GM12878 (cell line): ENCODE measurements at places on chromosomes 11 and 22. TPM values are rescaled to one million over a fixed set of nuclear protein-coding genes. Genes with fewer than 3 reads are reported as not detected.
A peak's percentile ranks its signal among the peaks of the same experiment; 100 is the strongest.

- DNase-seq = no peak
Observed at GRCh38 chr11:100716838-100717237, 29.8 kb downstream of the ARHGAP42 start.

DNA sequence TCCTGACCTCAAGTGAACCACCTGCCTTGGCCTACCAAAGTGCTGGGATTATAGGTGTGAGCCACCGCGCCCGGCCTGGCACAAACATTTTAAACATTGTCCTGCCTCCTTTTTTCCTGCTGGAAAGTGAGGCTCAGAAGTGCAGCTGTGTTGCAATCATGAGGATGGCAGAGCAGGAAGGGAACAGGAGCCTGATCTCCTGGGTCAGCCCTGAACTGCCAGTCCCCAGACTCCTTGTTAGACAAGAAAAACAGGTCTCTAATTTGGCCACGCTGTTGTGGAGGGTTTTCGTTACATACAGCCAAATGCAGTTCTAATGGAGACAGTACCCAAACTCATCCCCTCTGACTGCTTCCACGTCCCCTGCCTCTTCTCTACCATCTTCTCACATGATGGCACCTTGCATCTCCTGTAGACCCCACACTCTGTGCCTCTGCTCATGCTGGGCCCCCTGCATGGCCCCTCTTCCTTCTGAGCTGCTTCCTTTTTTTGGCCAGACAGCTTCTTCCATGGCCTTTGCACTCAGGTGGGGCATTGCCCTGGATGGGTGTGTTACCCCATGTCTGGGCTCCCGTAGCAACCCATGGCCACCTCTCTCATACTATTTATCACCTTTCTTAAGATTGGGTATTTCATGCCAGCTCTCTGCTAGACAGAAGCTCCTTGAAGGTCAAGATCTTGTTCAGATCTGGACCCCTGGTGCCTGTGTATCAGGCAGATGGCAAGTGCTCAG lies 227.1 kb downstream of the CEP164 start:
- no peak for DNase-seq

KRTAP5-2 gene
- not detected in 2 replicates for total RNA-seq

DNA sequence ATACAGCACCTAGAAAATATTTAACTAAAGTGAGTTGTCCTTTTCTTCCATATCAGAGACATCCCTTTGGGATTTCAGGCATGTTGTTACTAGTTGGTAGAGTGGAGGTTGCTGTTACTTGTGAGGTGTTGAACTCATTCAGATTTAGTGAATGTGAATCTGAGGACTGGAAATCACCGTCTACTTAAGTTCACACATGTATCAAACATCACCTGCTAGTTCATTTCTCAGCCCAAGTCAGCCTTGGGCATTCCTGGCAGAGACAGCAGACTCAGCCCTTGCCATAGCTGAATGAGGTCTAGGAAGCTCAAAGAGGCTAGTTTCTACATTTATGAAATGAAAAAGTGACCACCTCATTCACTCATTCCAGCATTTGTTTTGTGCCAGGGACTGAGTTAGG lies 9.7 kb downstream of the KDELR3 start:
- DNase-seq = no peak

GRCh38 chr11:76627606-76628005 lies 42.9 kb downstream of the LRRC32 start:
- DNase-seq = no peak

SIK2 gene
- 9.1 and 12.1 TPM in 2 replicates for total RNA-seq

TRIM49 gene
- not detected in 2 replicates for total RNA-seq

DNA sequence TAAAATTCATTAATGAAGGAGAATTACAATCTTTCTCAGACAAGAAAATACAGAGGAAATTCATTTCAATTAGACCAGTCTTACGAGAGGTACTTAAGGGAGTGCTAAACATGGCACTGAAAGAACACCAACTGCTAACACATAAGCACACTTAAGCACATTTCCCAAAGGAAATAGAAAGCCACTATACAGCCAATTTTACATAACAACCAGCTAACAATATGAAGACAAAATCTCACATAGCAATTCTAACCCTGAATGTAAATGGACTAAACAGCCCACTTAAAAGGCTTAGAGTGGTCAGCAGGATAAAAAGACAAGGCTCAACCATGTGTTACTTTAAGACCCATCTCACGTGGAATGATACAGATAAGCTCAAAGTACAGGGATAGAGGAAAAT lies 339.5 kb upstream of the LUZP2 start:
- no peak for DNase-seq

GRCh38 chr22:44862981-44863860 lies 110.8 kb downstream of the ARHGAP8 start:
- no peak for DNase-seq

- no peak for DNase-seq
Observed at GRCh38 chr11:74316772-74317505, 5.5 kb upstream of the P4HA3 start.

DNA sequence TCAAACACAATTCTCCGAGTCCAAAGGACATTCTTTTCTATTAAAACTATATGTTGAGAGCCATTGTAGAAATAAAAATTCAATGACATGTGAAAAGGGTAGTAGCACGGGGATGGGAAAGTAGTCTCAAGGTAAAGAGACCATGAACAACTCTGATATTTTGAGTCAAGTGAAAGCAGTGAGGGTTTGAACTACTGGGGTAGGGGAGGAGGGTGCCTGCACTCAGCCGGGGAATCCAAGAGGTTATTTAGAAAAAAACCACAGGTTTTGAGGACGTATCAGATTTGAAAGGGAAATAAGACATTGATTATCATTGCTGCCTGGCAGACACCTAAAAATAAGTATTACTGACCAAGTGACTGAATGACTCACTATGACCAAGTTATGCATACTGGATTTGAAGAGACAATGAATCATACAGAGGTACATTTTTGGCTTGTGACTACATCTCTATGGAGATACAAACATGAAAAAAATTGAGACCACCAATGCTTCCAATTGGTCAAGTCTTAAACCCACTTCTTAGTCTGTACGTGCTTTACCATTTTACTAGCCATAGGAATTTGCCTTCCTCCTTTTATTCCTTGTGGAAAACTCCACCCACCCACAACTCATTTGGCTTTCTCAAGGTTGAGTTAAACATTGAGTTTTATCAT lies 2.2 kb upstream of the OR52H1 start:
- DNase-seq = peak; percentile 8

DNA sequence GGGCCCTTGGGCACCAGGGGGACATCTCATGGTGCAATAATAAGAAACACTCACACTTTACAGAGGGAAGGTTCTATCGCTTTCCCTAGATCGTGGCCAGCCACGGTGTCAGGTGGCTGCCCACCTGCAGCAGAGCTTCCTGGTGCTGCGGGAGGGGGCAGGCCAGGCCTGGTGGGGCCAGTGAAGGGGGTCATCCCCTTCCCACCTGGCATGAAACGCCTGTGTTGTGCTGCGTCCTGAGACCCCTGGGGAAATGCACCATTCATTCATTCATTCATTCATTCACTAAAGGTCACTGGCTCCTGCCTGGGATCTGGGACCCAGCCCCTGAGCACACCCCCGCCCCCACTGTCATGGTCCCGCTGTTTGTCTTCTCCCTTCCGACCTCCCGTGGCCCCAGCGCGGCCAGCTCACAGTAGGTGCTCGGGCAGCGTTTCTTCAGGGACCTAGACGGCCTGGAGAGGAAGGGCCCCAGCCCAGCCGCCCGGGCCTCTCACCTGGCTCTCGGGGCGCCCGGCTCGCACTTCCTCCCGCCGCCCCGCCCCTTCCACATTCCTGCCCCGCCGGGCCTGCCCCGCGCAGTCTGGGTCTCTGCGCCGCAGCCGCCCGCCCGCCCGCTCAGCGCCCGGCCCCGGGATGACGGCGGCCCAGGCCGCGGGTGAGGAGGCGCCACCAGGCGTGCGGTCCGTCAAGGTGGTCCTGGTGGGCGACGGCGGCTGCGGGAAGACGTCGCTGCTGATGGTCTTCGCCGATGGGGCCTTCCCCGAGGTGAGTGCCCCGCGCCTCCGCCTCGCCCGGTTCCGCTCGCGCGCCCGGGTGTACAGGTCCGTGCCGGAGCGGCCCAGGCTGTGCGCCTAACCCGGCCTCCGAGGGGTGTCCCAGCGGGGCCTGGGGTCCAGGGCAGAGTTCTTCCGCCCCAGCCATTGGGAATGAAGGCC lies at the start of gene RHOD:
TSS of gene RHOD (plus strand) at position 581 of the 938 bp plus-strand sequence. CDS start at position 637, 56 bp downstream.
- DNase-seq = no peak
